ENCODE measurements at places on chromosomes 5 and 9. TPM values are rescaled to one million over a fixed set of nuclear protein-coding genes. Genes with fewer than 3 reads are reported as not detected.

DNA sequence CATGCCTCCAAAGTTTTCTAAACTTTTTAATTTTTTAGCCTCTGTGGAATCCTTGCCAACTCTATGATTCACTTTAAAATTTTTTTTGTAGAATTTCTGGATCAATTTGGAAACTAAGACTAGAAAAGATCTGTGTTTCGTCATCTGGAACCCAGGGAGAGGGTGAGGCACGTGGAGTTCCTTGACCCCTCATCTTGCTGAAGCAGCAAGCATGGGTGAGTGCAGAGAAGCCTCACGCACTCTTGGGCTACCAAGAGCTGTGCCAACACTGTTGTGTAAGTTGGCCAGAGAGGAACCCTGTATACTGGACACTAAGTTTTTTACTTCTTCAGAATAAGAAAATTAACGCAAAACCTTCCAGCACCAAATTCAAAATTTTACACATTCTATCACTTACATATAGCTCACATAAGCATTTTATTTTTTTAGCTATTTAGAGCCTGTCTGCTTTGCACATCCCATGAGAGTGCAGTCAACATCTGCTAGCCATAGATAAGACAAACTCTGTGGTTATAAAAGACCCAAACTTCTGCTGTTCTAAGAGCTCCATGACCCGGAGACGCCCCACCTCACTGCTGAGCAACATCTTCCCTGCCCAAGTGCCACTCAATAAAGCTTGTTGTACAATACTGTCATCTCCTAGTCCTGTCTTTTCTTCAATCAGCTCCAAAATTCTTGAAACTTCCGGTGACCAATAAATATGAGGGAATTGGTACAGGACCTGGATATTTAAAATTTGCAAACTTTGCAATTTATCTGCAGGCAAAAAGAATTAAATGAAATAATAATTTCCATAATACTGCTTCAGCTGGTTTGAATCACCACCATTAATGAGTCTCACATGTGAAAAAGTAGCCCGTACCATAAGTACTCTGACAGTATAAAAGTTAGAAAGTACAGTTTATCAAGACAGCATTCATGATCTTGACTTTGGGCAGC, 69.7 kb upstream of the ADCY2 start:
- H3K4me1 ChIP-seq: peaks cover 14% of the 10 kb centered on the region
- H3K27ac ChIP-seq: no peak overlapping the region
- peak; percentile 65 for DNase-seq
- H3K4me3 ChIP-seq: no peak overlapping the region
- no peaks in the 10 kb centered on the region for H3K36me3 ChIP-seq

- H3K27ac ChIP-seq: no peak overlapping the region
- H3K36me3 ChIP-seq: no peaks in the 10 kb centered on the region
These were observed 116.1 kb upstream of the PITX1 start for GRCh38 chr5:135149956-135150723.

DNA sequence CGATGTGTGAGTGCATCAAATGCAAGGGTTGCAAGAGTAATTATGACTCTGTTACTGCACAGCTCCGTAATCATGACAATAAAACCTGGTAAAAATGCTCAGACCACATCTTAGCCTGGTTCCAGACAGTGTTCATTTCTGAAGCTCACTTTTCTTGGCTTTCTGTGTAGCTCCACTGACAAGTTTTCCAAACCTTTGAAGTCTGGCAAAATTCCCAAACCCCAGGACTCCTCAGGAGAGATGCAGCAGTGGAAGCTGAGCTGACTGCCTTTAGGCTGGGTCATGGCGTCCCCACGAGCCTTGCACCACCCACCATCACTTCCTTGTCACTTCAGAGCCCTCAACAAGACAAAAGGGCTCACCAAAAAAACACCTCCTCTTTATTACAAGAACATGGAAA, 131.6 kb upstream of the TAS2R1 start:
- H3K36me3 ChIP-seq: no peaks in the 10 kb centered on the region
- no peak for DNase-seq
- no peaks in the 10 kb centered on the region for H3K27me3 ChIP-seq
- H3K4me1 ChIP-seq: peaks cover 24% of the 10 kb centered on the region
- no peak overlapping the region for H3K4me3 ChIP-seq
- H3K27ac ChIP-seq: no peak overlapping the region

DNA sequence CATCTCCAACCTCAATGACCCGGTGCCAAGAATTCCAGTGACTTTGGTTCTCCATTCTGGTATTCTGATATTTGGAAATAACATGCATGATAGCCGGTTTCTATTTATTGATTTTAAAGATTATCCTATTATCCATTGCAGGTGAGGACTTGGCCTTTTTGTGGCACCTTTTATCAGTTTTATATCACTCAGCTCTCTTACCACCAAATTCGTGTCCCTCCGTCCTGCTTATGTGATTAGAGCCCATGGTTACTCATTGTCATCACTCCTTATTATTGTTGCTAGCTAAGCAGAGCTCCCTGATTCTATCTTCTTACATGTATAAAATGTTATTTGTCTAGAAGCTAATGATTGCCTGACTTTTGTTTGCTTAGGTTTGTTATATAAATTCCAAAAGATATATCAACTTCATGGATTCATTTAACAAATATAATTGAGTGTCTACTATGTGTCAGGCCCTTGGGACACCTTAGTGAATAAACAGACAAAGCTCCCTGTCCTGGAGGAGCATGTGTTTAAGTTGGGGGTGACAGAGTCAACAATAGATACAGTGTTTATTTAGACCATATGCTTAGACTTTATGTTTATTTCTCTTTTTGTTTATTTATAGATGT, 138.2 kb downstream of the ADAMTS16 start:
- H3K27ac ChIP-seq: no peak overlapping the region
- peaks cover 5% of the 10 kb centered on the region for H3K27me3 ChIP-seq
- no peaks in the 10 kb centered on the region for H3K4me1 ChIP-seq
- no peak for DNase-seq

DNA sequence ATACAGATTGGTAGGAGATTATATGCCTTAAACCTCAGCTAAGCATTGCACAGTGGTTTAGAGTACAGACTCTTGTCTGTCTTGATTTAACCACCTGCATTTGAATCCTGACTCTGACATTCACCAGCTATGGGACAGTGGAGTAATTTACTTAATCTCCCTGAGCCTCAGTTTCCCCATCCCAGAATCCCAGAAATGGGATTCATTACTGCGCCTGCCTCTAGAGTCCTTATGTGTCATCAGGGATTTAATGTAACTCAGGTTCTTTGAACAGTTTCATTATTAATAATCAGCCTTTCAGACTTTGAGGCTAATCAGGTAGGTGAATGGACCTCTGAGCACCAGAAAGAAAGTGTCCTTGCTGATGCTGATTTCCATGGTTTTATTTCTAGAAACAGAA, 149.1 kb downstream of the SMARCA2 start:
- no peak overlapping the region for H3K4me3 ChIP-seq
- H3K36me3 ChIP-seq: 0 out of 2 replicates have a peak, but pooled peaks cover 5% of the 10 kb centered on the region
- H3K4me1 ChIP-seq: peaks cover 8% of the 10 kb centered on the region
- H3K27ac ChIP-seq: no peak overlapping the region
- DNase-seq: no peak

DNA sequence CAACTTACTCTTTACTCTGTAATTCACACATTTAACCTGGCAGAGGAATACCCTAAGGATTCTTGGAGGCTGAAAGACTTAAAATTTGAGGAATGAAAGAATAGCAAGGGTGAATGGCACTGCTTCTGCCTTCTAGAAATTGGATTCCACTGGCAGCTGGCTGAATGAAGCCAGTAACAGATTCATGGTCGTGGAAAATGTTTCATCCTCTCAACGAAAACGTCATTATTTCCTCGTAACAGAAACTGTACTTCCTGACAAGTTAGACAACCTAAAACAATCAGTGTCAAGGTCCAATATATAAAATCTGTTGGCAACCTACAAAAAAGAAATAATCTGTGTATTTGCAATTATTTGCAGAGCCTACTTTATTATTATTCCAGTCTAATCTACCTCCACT, 39.7 kb downstream of the BNC2 start:
- peak overlapping the region; percentile 71 for H3K27ac ChIP-seq
- peak; percentile 45 for DNase-seq
- H3K27me3 ChIP-seq: no peaks in the 10 kb centered on the region
- peaks cover 54% of the 10 kb centered on the region for H3K4me1 ChIP-seq
- no peaks in the 10 kb centered on the region for H3K36me3 ChIP-seq

- no peaks in the 10 kb centered on the region for H3K4me1 ChIP-seq
- H3K27ac ChIP-seq: no peak overlapping the region
- H3K36me3 ChIP-seq: no peaks in the 10 kb centered on the region
- H3K27me3 ChIP-seq: peaks cover 4% of the 10 kb centered on the region
These were observed 41.4 kb upstream of the CRB2 start for GRCh38 chr9:123314617-123315016.

- no peak overlapping the region for H3K27ac ChIP-seq
- DNase-seq: no peak
- peaks cover 6% of the 10 kb centered on the region for H3K4me1 ChIP-seq
- no peaks in the 10 kb centered on the region for H3K36me3 ChIP-seq
These were observed 27.4 kb downstream of the DNAH5 start for GRCh38 chr5:13917061-13917460.

DNA sequence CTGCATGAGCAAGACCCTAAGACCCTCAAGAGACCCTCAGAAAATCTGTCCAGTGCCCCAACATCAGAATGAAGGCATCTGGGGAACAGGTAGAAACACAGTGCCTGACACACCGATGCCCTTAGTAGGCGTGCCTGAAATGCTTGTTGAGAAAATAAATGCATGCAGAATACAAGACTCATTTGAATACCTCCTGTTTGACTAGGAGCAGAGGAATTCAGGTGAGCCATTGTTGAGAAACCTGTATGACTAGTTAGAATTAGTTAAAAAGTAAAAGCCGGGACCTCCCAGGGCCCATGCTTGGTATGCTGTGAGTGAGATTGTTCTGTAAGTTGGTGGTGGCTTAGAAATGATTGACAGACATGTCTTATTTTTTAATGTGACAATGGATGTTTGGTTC, 55.0 kb downstream of the WWC1 start:
- H3K36me3 ChIP-seq: no peaks in the 10 kb centered on the region
- H3K27me3 ChIP-seq: no peaks in the 10 kb centered on the region
- no peak overlapping the region for H3K27ac ChIP-seq
- no peak overlapping the region for H3K4me3 ChIP-seq

GRCh38 chr9:113219969-113220368, 1.1 kb downstream of the FKBP15 start:
- DNase-seq: peak; percentile 72
- H3K36me3 ChIP-seq: peaks cover 7% of the 10 kb centered on the region
- H3K27ac ChIP-seq: peak overlapping the region; percentile 74

GRCh38 chr5:89817841-89818240, 591.7 kb downstream of the CETN3 start:
- H3K4me1 ChIP-seq: no peaks in the 10 kb centered on the region
- no peak overlapping the region for H3K27ac ChIP-seq
- H3K36me3 ChIP-seq: no peaks in the 10 kb centered on the region
- H3K27me3 ChIP-seq: no peaks in the 10 kb centered on the region

- H3K4me3 ChIP-seq: no peak overlapping the region
- H3K4me1 ChIP-seq: no peaks in the 10 kb centered on the region
- H3K27me3 ChIP-seq: peaks cover 64% of the 10 kb centered on the region
- DNase-seq: no peak
These were observed 59.0 kb downstream of the KCNIP1 start for GRCh38 chr5:170562875-170563228.

- no peak overlapping the region for H3K27ac ChIP-seq
- DNase-seq: no peak
- H3K36me3 ChIP-seq: no peaks in the 10 kb centered on the region
- H3K4me1 ChIP-seq: peaks cover 37% of the 10 kb centered on the region
These were observed 120.2 kb downstream of the STARD4 start for GRCh38 chr5:111392181-111392580.

GRCh38 chr5:103041071-103041676, 78.8 kb downstream of the GIN1 start:
- no peak overlapping the region for H3K4me3 ChIP-seq
- DNase-seq: peak; percentile 62
- H3K36me3 ChIP-seq: no peaks in the 10 kb centered on the region
- H3K27ac ChIP-seq: no peak overlapping the region
- H3K27me3 ChIP-seq: no peaks in the 10 kb centered on the region
- peaks cover 7% of the 10 kb centered on the region for H3K4me1 ChIP-seq

- no peaks in the 10 kb centered on the region for H3K27me3 ChIP-seq
- DNase-seq: no peak
- peaks cover 9% of the 10 kb centered on the region for H3K36me3 ChIP-seq
- H3K27ac ChIP-seq: no peak overlapping the region
- no peaks in the 10 kb centered on the region for H3K4me1 ChIP-seq
These were observed 13.9 kb downstream of the GTF3C5 start for GRCh38 chr9:133044661-133045060.

DNA sequence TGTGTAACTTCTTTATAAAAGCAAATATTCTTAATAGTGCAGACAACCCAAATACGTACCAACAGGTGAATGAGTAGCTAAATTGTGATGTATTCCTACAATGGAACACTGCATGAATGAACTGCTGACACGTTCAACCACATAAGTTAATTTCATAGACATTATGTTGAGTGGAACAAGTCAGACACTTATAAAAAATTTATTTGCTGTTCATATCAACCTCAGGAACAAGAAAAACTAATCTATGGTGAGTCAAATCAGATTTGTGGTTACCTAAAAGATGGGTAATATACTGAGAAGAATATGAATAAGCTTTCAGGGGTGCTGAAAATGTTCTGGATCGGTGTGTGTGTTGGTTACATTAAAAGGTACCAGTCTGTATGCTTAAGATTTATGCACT, 35.7 kb downstream of the INVS start:
- H3K4me3 ChIP-seq: no peak overlapping the region
- no peaks in the 10 kb centered on the region for H3K4me1 ChIP-seq
- 0 out of 2 replicates have a peak, but pooled peaks cover 3% of the 10 kb centered on the region for H3K36me3 ChIP-seq
- DNase-seq: no peak
- no peak overlapping the region for H3K27ac ChIP-seq

- peaks cover 68% of the 10 kb centered on the region for H3K36me3 ChIP-seq
- peak; percentile 53 for DNase-seq
- peak overlapping the region; percentile 85 for H3K27ac ChIP-seq
- no peaks in the 10 kb centered on the region for H3K27me3 ChIP-seq
- peaks cover 43% of the 10 kb centered on the region for H3K4me1 ChIP-seq
- H3K4me3 ChIP-seq: peak overlapping the region; percentile 82
These were observed 2.6 kb downstream of the HNRNPH1 start for GRCh38 chr5:179620703-179621350.

- peaks cover 60% of the 10 kb centered on the region for H3K4me1 ChIP-seq
- no peaks in the 10 kb centered on the region for H3K27me3 ChIP-seq
- peak overlapping the region; percentile 65 for H3K27ac ChIP-seq
- no peak overlapping the region for H3K4me3 ChIP-seq
These were observed 177.3 kb downstream of the C9orf152 start for GRCh38 chr9:110030632-110031031.

- H3K4me3 ChIP-seq: no peak overlapping the region
- no peaks in the 10 kb centered on the region for H3K27me3 ChIP-seq
- DNase-seq: no peak
These were observed 11.6 kb downstream of the NAIP start for GRCh38 chr5:71013575-71013974.

Gene TLR4
- 13.8 TPM for total RNA-seq

Gene CCL19
- total RNA-seq: not detected

Gene SPATA9
- total RNA-seq: not detected

Gene PCDHA12
- not detected for total RNA-seq

Gene IL31RA
- total RNA-seq: 0.89 TPM

Gene C9orf152
- not detected for total RNA-seq

Gene SLC1A3
- 2.5 TPM for total RNA-seq

Gene PARP8
- total RNA-seq: 1.9 TPM

Gene WHRN
- 0.76 TPM for total RNA-seq

Gene REEP2
- 4.4 TPM for total RNA-seq

Measured in GM23248 (cell line).